ENCODE measurements at places on chromosomes 6 and 20. TPM values are rescaled to one million over a fixed set of nuclear protein-coding genes. Genes with fewer than 3 reads are reported as not detected.

SIM1 gene
- total RNA-seq: 34.3 TPM

RAET1G gene
- 1.1 TPM for total RNA-seq

PNPLA1 gene
- total RNA-seq: 1.1 TPM

PRSS16 gene
- total RNA-seq: 0.47 TPM

TBX18 gene
- 16.4 TPM for total RNA-seq

LEMD2 gene
- 47.1 TPM for total RNA-seq

XKR7 gene
- total RNA-seq: 0.23 TPM

MAD2L1BP gene
- total RNA-seq: 20.3 TPM

C2 gene
- 7.1 TPM for total RNA-seq

LY6G5C gene
- total RNA-seq: 1.1 TPM

EBF4 gene
- total RNA-seq: 18.3 TPM

MLIP gene
- 5.0 TPM for total RNA-seq

GPR6 gene
- not detected for total RNA-seq

SLC22A7 gene
- total RNA-seq: 0.18 TPM

DEFB128 gene
- total RNA-seq: not detected

FBXO30 gene
- 12.5 TPM for total RNA-seq

HLA-DRB5 gene
- 1.8 TPM for total RNA-seq

RAMACL gene
- total RNA-seq: 2.6 TPM

HLA-DQB1 gene
- total RNA-seq: 3.0 TPM

Data from metanephros (tissue), 2 donors.